Naive B cell (primary cell): ENCODE measurements at places on chromosomes 7 and 10.

- DNase-seq = no peak
Measured at GRCh38 chr7:80719261-80719660, 80.8 kb downstream of the CD36 start.

DNA sequence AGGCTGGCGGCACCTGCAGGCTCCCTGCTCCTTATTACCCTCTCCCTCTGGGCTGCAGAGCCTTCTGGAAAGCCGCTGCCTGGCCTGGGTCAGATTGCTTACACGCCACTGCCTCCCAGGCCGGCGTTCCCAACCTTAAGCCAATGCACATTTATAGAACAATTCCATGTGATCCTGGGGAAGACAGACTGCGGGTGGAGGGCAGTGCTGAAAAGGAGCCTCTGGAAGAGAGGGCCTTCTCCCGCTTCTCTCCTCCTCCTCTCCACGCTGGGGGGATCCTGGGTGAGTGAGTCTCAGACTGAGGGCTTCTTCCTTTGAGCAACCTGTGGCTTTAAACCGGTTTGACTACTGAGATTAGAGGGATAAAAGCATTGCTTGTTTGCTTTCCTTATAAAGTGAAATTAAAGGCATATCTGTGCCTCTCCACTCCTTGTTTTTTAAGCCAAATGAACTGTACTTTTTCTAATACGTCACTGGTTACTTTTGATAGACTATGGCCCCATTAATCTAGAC lies 5.5 kb downstream of the TACC2 start:
- DNase-seq = no peak

- no peak for DNase-seq
Measured at GRCh38 chr10:80158598-80159127, 26.1 kb downstream of the PLAC9 start.

- no peak for DNase-seq
Measured at GRCh38 chr7:4667776-4668509, 14.2 kb upstream of the FOXK1 start.

GRCh38 chr7:7051206-7051877 lies 131.0 kb upstream of the C1GALT1 start:
- DNase-seq = peak; percentile 3

DNA sequence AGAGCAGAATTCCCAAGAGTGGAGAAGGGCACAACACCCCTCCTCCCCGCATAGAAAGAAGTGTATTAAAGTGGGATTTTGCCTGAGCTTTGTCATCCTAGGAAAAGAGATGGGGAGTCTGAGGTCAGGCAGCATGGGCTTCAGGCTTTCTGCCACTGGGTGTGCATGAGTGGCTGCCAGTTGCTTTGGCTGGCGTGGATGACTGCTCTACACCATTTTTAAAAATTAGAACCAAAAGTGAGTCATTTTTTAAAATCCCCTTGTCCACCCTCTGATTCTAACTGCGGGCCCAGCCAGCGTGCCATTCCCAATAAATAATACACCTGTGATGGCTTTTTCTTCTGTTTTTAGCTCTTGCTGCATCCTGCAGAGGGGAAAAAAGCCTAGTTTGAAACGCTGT lies 13.4 kb downstream of the SLC29A3 start:
- DNase-seq = no peak

- DNase-seq = no peak
Measured at GRCh38 chr7:24152877-24153472, 131.0 kb upstream of the NPY start.

DNA sequence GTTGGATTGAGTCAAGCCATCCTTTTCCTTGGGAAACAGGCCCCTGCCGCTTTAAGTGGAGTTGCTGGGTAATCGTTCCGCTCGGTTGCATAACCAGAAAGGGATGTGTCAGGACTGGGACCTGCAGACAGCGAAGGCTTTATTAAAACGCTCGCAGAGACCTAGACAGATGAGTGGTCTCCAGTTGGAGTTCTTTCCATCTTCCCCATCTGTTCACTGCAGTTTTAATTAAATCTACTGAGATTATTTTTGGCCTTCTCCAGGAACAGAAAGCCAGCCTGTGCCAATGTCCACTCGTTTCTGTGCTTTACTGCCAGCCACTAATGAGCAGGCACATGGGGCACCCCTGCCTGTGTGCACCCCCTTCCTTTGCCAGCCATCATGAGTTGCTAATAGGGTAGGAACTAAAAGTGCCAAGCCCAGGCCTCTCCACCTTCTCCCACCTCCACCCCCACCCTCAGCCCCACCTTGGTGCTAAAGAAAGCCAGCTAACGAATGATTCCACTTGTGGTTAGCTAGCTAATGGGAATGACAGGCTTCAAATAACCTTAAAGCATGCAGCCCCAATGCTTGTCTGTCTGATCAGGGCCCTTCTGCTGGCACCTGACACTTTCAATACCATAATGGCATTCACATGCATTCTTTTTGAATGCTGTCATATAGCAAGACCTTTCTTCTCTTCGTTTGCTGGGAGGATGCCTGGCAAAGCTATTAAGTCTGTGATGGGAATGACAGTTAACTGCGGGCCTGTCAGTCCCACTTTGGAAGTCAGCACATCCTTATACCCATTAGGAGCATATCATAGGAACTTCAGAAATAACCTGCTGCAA lies 556.8 kb upstream of the GALNT17 start:
- no peak for DNase-seq

DNA sequence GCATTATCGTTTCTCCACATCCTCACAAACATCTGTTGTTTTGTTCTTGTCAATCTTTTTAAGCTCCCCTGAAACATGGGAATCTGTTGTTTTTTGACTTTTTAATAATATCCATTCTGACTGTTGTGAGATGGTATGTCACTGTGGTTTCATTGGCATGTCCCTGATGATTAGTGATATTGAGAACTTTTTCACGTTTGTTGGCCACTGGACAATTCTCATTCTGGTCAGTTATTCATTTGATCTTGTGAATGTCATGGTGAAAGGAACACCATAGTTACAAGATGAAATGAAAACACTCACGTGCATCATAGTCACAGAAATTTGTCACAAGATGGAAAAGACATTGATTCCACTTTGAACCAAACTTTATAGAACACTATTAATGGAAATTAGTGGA lies 20.5 kb upstream of the SGCE start:
- DNase-seq = no peak

DNA sequence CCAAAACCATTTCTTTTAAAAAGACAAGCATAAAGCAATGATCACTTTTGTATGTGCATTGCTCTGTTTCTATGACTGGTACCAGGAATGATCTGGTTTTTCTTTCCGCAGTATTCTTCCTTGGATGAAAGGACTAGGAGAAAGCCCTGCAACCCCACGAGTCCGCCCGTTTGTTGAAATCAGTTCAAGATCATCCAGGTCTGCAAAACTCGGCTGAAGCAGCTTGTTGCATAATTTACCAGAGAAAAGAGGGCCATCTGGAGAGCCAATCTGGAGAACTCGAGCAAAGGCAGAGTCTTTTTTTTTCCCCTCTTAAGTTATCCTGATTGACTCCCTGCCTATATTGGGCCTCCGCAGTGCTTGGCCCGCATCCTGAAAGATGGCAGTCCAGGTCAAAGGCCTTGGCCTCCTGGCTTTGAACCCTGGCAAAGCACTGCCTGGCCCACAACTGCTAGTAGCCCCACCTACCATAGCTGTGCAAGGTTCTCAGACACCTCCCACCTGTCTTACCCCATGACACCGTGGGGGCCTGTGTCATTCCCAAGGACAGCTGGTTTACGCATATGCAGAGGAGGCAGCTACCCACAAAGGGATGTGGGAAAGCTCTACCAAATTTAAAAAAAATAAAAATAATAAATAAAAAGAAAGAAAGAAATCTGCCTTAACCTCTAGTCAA lies 572.2 kb downstream of the INHBA start:
- DNase-seq = no peak

DNA sequence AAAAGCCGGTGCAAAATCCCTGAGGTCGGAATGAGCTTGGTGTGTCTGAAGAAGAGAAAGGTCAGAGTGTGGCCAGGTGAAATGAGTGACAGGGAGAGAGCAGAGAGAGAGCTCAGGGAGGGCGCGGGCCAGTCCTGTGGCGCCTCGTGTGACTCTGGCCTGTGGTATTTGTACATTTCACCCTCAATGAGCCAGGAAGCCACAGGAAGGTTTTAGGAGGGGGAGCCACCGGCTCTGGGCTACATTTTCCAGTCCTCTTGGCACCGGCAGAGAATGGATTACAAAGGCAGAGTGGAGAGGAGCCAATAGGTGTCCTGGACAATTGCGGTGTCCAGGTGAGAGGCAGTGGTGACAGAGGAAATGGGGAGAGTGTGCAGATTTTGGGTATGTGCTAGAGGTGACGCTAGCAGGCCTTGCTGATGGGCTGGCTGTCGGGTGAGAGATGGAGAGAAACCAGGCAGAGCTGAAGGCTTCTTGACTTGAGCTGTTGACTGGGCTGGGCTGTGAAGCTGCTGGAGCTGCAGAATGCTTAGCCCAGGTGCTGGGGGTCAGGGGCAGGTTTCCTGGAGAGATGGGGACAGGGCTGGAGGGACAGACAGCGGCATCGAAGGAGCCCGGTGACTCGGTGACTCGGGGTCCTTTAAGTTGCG lies 38.1 kb downstream of the COL13A1 start:
- DNase-seq = no peak

- peak; percentile 27 for DNase-seq
Measured at GRCh38 chr10:89207181-89207800, at the start of gene CH25H. Gene CH25H (minus strand): TSS chr10:89207317. CDS start chr10:89207292, 25 bp downstream.

GRCh38 chr7:151790095-151790829 lies 86.7 kb downstream of the PRKAG2 start:
- DNase-seq = no peak

DNA sequence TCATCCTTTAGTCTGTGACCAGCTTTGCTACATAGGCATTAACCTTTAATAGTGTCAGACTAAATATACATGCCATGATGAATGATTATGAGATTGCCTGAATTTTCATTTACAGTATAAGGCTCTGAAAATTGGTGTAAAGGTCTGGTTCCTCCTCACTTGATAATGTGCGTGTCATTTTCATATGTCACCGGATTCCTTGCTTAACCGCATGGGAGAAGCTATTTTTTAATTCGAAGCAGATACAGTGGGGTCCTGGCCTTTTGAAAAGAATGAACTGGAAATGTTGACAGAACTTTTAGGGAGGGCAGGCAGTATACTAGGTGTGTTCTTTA lies 192.4 kb upstream of the SH2B2 start:
- DNase-seq = no peak

DNA sequence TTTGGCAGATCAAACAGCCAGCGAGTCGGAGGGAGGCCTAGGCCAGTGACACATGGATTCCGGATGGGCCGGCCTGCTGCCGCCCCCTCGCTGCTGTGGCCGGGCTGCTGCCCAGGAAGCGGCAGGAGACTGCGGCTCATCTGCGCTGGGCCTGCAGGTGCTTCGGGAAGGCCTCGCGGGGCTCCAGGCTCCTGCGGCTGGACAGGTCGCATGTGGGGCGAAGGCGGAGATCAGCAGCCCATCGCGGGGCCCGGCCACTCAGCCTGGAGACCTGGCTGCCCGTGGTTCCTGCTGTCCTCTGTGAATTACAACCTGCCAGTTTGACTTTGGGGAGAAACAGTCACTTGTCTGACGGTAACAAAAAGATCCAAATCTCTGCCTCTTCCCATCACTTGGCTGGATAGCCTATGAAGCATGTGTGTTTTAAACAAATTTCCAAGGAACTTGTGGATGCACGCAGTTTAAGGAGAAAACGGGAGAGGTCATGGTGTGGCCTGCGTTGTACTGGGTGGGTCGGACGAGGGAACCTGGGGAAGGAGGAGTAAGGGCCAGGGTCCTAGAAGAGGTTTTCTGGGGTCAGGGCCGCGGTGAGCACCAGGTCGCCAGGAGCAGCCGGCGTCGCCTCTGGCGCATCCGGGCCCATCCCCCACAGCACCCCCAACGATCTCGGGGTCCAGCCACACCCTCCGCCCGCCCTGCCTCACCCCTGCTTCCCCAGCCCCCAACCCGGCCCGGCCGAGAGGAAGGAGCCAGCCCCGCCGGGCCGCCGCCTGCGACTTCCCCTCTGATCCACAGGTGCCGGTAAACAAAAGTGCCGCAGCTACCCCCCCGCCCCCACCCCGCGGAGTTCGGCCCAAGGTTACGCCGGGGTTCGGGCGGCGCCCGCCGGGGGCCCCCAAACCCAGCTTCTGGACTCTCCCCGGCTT lies 1.6 kb downstream of the SPOCK2 start:
- peak; percentile 79 for DNase-seq

DNA sequence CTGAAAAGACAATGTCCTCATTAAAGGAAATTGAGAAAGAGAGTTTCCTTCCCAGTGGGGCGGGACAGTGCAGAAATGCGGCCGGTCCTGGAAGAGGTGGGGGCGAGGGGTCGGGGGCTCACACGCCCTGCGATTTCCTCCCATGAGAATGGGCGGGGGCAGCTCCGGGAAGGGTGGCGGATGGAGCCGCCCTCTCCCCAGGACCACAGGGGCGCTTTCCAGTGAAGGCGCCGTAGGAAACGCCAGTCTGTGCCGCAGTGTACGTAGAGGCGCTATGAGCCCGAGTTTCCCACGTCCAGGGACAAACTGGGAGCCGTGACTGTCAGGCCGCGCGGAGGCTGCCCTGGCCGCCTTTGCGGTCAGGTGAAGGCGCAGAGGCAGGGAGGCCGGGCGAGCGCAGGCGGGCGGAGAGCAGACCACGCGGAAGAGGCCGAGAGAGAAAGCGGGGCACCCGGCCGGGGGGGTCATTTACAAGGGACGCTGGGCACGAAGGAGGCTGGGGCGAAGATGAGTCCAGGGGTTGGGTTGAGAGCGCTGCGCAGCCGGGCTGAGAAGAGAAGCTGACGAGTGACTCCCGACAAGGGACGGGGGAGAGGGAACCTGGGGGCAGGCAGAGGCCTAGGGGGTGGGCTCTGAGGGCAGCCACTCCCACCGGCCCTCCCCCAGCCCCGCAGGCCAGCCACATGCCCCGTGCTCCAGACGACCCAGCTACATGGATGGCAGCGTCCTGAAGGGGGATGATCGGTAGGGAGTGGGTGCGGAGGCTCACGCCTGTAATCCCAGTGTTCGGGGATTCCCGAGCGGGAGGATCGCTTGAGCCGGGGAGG lies 45.0 kb downstream of the ALOX5 start:
- DNase-seq = peak; percentile 52

GRCh38 chr10:95880704-95881103 lies 27.1 kb upstream of the CC2D2B start:
- DNase-seq = no peak

- no peak for DNase-seq
Measured at GRCh38 chr10:21972584-21972983, 30.9 kb downstream of the DNAJC1 start.

- no peak for DNase-seq
Measured at GRCh38 chr10:15121707-15122106, 24.6 kb downstream of the RPP38 start.

GRCh38 chr10:103852856-103853255 lies 2.5 kb downstream of the SH3PXD2A start:
- no peak for DNase-seq

GRCh38 chr7:26553128-26553527 lies 261.5 kb downstream of the SNX10 start:
- no peak for DNase-seq

DNA sequence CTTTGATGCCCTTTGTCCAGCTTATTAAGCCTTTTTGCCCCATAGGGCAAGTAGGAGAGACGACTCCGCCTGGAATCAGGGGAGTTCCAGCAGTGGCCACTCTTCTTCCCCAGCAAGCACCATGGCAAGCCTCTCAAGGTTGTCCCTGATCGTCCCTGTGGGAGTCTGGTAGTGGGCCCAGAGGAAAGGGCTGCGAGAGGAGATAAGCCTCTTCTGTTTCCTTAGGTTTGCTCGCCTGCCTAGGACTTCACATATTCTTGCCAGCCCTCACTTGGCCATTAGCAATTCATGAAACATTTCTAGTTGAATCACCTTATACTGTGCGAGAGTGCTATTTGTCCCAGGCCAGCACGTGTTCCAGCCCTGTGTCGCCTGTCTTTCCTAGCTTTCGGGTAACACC lies 47.8 kb upstream of the CPN1 start:
- DNase-seq = no peak

GRCh38 chr7:108533712-108534111 lies 7.8 kb upstream of the PNPLA8 start:
- no peak for DNase-seq

GRCh38 chr10:29181936-29182335 lies 106.9 kb upstream of the LYZL1 start:
- DNase-seq = no peak
